Osteoblast (primary cell): ENCODE measurements at places on chromosomes 12 and 14.

GRCh38 chr12:120397824-120398540, 29.0 kb upstream of the MSI1 start:
- DNase-seq = no peak
- H3K4me3 ChIP-seq = no peak overlapping the region
- no peaks in the 10 kb centered on the region for H3K36me3 ChIP-seq
- H3K4me1 ChIP-seq = no peaks in the 10 kb centered on the region

DNA sequence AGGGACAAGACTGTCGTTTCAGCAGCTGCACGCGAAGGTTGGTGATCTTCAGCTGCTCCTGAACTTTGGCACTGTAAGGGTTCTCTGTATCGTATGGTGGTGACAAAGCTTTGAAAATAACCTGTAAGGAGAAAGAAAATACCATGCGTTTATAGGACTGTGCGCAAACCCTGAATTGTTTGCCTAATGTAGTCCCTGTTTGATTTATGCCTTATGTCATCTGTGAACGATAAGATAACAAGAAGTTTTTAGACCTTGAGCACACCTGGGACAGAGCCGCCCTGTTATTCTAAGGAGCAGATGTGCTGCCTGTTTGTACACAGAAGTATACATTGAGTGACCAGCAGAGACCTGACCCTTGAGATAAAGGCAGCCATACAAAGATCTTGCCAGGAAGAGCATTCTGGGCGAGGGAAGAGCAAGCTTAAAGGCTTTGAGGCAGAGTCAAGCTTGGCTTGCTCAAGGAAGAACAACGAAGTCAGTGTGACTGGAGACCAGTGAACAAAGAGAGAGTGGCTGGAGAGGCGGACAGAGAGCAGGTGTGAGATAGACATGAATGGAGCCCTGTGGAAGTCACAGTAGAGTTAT, 52.4 kb downstream of the NTN4 start:
- H3K27ac ChIP-seq = no peak overlapping the region
- H3K27me3 ChIP-seq = no peaks in the 10 kb centered on the region
- DNase-seq = no peak
- no peak overlapping the region for H3K4me3 ChIP-seq
- peaks cover 14% of the 10 kb centered on the region for H3K36me3 ChIP-seq

GRCh38 chr14:52840877-52841276, 49.5 kb upstream of the GNPNAT1 start:
- no peaks in the 10 kb centered on the region for H3K36me3 ChIP-seq
- H3K4me1 ChIP-seq = peaks cover 24% of the 10 kb centered on the region
- H3K27ac ChIP-seq = peak overlapping the region; percentile 38
- H3K4me3 ChIP-seq = no peak overlapping the region

GRCh38 chr14:77037938-77038568, 9.5 kb upstream of the IRF2BPL start:
- H3K4me3 ChIP-seq = peak overlapping the region; percentile 1
- peaks cover 71% of the 10 kb centered on the region for H3K4me1 ChIP-seq
- no peaks in the 10 kb centered on the region for H3K36me3 ChIP-seq
- H3K27me3 ChIP-seq = no peaks in the 10 kb centered on the region
- peak; percentile 60 for DNase-seq

DNA sequence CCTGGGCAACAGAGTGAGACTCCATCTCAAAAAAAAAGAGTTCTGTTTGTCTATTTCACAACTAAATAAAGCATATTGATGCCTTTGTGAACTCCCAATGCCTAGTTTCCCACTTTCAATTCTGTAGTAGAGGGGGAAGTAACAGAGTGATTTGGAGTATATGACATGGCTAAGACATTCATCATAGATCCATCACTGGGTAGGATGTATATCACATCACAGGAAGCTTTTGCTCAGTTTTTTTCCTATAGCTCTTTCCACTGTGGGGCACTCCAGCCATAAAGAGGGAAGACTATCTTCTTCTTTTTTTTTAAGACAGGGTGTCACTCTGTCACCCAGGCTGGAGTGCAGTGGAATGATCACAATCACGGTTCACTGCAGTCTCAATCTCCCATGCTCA, 154.0 kb upstream of the BCL2L14 start:
- no peak for DNase-seq
- H3K27me3 ChIP-seq = peaks cover 17% of the 10 kb centered on the region
- H3K27ac ChIP-seq = no peak overlapping the region
- no peak overlapping the region for H3K4me3 ChIP-seq
- H3K4me1 ChIP-seq = no peaks in the 10 kb centered on the region

GRCh38 chr12:109783965-109784244, 49.3 kb downstream of the TRPV4 start:
- H3K36me3 ChIP-seq = no peaks in the 10 kb centered on the region
- no peaks in the 10 kb centered on the region for H3K4me1 ChIP-seq

DNA sequence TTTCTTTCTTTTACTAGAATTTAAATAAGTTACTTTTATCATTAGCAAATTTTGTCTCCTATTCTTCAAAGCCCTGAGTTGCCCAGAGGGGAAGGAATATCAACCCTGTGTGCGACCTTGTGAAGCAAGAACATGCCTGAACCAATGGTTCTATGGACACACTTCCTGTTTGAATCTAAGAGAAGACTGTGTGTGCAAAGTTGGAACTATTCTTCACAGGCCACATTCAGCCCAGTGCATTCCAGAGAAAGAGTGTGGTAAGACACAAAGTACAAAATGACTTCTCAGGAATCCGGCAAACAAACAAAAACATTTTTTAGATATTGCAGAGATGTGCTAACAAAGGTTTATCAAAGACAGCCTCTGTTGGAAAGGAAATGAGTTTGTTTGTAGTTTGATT, 90.8 kb upstream of the PTPRQ start:
- DNase-seq = no peak
- peaks cover 5% of the 10 kb centered on the region for H3K4me1 ChIP-seq
- H3K27me3 ChIP-seq = no peaks in the 10 kb centered on the region
- H3K4me3 ChIP-seq = no peak overlapping the region
- H3K36me3 ChIP-seq = no peaks in the 10 kb centered on the region
- no peak overlapping the region for H3K27ac ChIP-seq

GRCh38 chr14:89219051-89219450, 198.0 kb downstream of the FOXN3 start:
- no peak overlapping the region for H3K27ac ChIP-seq
- H3K36me3 ChIP-seq = no peaks in the 10 kb centered on the region
- no peak for DNase-seq

DNA sequence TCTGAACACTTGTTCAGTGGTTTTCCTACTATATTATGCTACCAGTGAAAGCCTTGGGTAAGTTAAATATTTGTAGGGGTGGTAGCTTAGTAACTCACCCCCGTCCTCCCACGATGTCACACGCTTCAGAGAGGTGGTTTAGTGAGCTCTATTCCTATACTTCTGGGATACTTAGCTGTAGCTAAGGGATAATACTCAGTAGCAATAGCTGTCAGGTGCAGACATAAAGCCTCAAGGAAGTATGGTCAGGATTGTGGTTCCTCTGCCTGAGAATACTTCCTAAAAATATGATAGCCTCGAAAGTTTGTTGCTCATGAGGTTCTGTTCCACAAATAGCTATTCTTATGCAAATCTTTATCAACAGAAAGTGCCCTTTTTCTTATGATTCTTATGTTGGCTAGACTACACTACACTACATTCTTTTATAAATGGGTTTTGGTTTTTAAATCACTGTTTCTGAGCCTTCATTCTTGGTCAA, 11.9 kb downstream of the DLST start:
- H3K4me1 ChIP-seq = peaks cover 17% of the 10 kb centered on the region
- DNase-seq = no peak
- H3K27ac ChIP-seq = no peak overlapping the region
- no peaks in the 10 kb centered on the region for H3K27me3 ChIP-seq
- H3K36me3 ChIP-seq = peaks cover 78% of the 10 kb centered on the region

GRCh38 chr14:90759370-90760077, 56.7 kb downstream of the TTC7B start:
- no peaks in the 10 kb centered on the region for H3K36me3 ChIP-seq
- no peaks in the 10 kb centered on the region for H3K27me3 ChIP-seq
- peaks cover 12% of the 10 kb centered on the region for H3K4me1 ChIP-seq

DNA sequence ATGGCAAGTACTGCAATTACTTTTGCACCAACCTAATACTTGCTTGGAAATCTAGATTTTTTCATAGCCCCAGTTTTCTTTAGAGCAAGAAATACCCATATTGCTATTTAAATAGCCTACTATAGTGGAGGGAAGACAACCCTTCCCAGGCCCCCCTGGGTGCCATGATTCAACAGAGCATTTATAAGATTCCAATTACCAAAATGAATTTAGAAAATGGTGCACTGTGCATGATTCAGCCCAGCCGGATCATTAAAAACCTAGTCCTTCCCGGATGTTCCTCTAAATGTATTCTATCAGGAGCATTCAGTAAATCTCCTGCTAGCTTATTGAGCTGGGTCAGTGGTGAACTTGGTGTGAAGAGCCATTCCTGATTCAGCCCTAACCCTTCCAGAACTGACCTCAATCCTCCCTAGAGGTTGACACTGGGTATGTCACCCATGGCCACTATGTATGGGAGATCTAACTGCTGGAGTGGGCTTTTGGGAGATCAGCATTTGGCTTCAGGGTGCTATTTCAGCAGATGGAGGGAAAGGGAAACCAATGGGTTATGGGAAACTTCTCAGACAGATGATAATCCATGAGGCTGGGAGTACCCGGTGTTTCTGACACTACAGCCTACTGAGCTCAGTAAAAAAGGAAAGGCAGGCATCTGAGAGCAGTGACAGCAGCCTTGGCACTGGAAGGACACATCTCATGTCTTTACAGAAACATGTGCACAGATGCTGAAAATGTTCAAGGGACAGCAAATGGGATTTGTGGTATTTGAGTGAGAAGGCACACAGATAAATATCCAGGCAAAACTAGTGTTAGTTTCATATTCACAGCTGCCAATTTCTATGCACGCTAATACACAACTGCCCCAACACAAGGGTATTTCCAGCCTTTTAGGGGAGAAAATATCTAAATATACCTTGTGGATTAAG, 258.9 kb downstream of the DPF3 start:
- peaks cover 34% of the 10 kb centered on the region for H3K4me1 ChIP-seq
- H3K36me3 ChIP-seq = no peaks in the 10 kb centered on the region
- no peaks in the 10 kb centered on the region for H3K27me3 ChIP-seq
- H3K4me3 ChIP-seq = no peak overlapping the region

DNA sequence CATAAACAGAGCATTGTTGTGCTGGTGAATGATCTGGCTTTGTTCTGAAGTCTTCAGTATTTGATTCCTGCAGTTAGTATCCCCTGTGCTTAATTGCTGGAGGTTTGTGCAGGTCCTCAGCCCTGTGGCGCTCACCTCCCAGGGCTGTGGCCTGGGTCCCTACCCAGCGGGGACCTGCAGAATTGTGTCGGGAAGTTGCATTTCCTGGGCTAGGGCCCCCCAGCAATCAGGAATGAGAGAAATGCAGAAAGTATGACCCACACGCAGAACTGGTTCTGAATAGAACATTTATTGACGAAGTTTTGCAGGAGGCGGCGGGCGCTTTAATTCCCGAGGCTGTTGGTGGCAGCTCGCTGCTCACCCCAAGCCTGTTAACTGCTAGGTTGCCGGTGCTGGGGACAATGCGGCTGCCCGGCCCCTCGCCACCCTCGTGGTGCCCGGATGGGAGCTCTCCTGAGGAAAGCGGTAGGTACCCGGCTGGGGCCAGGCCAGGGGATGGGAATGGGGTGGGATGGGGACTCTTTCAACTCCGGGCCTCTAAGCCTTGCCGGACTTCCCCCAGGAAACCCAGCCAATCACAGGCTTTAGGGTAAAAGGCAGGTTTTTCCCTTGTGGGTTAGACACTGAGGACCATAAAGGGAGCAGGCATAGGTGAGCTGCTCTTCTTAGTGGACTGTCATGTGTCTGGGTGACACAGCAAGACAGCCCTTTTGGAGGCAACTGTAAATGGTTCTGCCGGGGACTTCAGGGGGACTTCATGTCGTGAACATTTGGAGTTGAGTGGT, 11.6 kb downstream of the PLEKHG3 start:
- H3K4me3 ChIP-seq = no peak overlapping the region
- H3K27me3 ChIP-seq = no peaks in the 10 kb centered on the region
- no peaks in the 10 kb centered on the region for H3K36me3 ChIP-seq
- H3K27ac ChIP-seq = no peak overlapping the region
- no peak for DNase-seq
